ENCODE measurements at places on chromosomes 6 and 20.

GRCh38 chr6:31468311-31468710 lies 29.6 kb upstream of the MICB start:
- DNase-seq, result no peak

DNA sequence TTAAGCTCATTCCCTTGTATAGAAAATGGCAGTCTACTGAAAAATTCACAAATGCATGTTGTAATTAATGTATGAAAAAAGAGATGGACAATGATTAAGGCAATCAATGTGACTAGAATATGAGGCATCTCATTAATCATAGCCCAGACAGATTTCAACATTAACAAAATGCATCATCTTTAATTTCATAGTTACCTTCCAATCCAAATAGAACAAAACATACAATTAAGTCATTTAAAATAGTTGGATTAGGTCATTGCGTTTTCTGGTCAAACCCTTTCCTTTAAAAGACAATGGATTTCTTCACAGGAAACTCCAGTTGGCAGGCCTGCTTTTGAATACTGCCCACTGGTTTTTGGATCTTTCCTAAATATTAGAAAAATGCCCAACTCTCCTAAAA lies 203.9 kb downstream of the HAO1 start:
- DNase-seq, result no peak

GRCh38 chr6:67336014-67336413 lies 1299.1 kb upstream of the ADGRB3 start:
- no peak for DNase-seq

DNA sequence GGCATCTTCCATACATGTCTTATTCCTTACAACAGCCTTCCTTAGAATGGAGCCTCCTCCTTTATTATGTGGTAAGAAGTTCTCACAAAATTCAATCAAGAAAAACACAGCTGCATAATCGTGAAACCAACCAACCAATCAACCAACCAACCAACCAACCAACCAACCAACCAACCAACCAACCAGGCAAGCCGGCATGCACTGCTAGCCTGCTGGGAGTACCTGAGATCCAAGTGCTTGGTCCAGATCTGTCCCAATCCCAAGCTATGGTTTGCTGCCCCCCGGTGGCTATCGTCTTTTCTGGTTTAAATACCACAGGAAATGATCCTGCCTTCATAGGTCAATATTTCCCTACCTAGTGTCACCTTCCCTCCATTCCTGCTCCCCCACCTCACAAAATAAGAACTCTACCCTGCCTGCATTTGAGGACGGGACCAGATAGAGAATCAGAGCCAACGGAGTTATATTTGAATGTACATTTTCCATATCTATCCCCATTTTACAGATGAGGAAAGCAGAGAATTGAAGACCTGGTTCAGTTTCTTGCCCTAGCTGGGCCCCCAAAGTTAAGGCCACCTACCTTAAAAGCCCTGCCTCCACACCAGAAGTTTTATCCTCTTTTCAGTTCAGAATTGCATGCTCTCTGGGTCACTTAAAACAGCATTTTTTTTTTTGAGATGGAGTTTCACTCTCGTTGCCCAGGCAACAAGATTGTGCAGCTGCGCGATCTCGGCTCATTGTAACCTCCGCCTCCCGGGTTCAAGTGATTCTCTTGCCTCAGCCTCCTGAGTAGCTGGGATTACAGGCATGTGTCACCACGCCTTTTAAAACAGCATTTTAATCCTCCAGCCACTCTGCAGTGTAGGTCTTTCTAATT lies 27.1 kb downstream of the RAB44 start:
- DNase-seq, result peak; percentile 44

DNA sequence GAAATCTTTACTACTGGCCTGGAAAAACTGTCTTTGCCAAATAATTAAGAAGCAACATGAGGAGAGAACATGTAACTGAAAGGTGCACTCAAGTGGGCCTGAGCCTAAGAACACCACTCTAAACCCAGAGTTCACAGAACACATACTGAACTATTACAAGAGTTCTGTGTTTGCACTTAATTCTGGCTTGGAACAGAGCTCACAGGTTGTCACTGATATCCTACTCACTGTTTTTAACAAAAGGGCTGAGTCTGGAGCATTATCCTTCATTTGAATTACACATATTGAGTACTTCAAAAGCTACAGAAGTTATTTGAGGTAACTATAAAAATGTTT lies 164.7 kb downstream of the OGFRL1 start:
- no peak for DNase-seq

All from erythroblast (primary cell).